ENCODE measurements at places on chromosomes 4 and X.

- DNase-seq: no peak
Measured at GRCh38 chrX:74232859-74233258, 71.1 kb upstream of the ZCCHC13 start.

GRCh38 chr4:80197601-80198440 lies 518 bp downstream of the PRDM8 start:
- DNase-seq: peak; percentile 73

DNA sequence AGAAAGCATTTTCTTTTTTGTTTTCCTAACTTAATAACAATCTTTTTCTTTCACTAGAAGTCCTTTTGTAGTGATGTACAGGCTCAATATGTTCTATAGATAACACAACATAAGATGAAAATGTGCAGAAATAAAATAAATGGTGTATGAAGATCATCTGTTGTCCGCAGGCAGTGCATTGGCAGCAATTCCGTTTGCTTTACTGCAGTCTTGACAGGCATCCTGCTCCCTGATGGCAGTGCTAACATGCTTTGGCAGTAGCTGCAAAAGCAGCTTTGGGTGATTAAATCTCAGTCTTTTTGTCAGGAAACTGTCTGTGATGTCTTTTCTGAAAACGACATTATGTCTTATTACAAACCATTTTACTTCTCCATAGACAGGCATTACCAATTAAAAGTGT lies 131.4 kb downstream of the TRAM1L1 start:
- no peak for DNase-seq

- DNase-seq: no peak
Measured at GRCh38 chrX:11540532-11541377, 125.0 kb downstream of the ARHGAP6 start.

DNA sequence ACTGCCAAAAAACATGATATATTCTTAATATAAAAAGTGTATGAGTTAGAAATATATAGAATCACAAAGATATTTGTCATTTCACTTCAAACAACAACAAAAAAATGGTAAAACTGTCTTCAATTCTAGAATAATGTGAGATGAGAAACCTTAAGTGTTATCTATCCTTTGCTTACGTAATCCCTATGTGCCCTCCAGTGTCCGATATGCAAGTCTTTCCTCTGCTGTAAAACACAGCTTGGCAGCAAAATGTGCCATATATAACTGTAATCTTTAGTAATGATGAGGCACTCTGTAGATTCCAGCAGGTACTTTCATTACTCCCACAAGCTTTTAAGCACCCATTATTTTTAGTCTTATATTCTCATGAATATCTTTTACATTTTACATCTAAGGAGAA lies 555.1 kb upstream of the FRG1 start:
- no peak for DNase-seq

Measured in H1 (cell line).